ENCODE measurements at places on chromosomes 16 and 17. TPM values are rescaled to one million over a fixed set of nuclear protein-coding genes. Genes with fewer than 3 reads are reported as not detected.

DNA sequence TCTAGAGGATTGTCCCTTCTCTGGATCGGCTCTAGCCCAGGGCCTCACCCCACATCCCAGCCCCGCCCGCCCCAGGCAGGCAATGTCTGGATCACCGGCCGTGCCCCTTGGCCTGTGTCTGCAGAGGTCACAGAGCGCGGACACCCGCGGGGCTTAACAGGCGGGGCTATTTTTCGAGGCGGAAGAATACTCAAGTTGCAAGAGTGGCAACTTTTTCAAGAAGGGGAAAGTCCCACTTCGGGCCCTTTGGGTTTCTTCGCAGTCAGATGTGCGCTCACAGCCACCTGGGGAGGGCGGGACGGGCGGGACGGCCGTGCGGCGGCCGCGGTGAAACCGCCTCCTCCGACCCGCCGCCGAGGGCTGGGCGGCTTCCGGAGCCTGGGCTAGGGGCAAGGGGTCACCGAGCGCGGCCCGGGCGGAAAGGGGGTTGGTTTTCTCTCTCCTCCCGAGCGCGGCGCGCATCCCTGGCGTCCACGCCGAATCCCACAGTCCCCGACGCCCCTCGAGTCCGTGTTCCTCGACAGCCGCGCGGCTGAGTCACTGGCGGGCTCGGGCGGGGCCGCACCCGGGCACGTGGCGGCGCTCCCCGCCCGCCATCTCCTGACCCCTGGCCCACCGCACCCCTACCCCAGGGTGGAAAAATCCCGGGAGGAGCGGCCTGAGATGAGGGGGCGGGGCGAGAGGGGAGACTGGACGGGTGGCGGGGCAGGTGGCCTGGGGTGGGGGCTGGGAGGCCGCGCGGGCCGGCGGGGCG lies 1.2 kb upstream of the PFN1 start:
- peak; percentile 84 for DNase-seq

The TBC1D3H gene
- total RNA-seq: not detected

DNA sequence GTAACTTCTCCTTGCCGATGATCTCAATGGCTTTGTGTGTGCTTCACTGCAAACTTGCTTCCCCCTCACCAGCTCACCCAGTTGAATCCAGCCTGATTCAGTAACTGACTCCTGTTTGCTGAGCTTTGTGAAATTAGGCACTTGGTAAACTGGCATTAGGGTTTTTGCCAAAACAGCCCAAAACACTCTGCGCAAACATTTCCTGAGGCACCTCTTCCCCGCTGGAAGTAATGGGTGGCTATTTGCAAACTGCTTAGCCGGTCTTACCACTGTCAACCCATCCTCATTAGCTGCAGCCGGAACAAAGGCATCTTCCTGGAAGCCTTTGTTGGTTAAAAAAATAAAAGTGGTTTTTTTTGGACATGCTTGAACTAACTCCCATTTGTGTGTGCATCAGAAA lies 353.2 kb downstream of the MAF start:
- no peak for DNase-seq

DNA sequence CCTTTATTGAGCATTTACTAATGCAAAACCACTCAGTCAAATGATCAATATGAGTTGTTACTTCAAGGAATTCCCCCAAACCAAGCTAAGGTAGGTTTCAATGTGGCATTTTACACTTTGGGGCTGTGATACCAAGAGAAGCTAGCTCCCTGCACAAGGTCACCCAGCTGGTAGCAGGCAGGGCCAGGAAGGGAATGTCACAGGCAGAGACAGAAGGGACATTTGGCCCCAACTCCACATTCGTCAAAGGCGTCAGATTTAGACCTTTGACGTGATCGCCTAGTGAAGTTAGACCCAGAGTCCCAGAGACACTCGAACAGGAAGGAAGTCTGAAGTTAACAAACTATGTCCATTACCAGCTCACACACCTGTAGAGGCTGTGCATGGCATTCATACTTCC lies 5.5 kb upstream of the SMG1 start:
- no peak for DNase-seq

GRCh38 chr17:55448681-55449080 lies 27.0 kb upstream of the MMD start:
- DNase-seq: no peak

The SLFN14 gene
- total RNA-seq: 0.15 TPM

GRCh38 chr16:50634947-50635346 lies 46.2 kb downstream of the SNX20 start:
- DNase-seq: no peak

DNA sequence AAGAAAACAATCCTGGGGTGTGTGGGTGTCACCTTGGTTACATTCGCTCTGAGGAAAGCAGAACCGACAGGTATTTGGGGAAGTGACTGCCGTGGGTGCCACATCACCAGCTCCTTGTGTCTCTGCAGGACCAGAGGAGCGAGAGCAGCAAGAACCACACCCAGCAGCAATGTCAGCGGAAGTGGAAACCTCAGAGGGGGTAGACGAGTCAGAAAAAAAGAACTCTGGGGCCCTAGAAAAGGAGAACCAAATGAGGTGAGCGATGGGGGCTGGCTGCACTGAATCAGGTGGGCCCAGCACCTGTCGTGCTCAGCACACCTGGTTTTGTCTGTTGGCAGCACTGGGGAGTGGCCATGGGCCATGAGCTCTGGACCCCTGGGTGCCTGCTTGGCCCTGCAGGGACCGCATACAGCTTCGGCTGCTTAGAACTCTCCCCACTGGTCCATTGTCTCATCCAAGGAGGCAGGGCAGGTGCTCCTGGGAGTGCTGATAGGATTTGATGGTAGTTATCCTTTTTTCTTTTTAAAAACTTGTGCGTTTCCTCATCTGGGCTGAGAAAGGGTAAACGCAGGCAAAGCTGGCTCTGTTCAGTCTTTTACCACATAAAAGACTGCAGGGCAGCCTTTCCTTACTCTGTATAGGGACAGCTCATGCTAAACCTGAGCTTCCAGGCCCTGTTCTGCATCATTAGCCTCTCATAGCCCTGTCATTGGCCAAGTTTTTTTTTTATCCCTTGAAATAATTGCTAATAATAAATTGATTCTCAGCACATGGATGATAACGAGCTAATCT lies 29.4 kb downstream of the HMOX2 start:
- peak; percentile 59 for DNase-seq

DNA sequence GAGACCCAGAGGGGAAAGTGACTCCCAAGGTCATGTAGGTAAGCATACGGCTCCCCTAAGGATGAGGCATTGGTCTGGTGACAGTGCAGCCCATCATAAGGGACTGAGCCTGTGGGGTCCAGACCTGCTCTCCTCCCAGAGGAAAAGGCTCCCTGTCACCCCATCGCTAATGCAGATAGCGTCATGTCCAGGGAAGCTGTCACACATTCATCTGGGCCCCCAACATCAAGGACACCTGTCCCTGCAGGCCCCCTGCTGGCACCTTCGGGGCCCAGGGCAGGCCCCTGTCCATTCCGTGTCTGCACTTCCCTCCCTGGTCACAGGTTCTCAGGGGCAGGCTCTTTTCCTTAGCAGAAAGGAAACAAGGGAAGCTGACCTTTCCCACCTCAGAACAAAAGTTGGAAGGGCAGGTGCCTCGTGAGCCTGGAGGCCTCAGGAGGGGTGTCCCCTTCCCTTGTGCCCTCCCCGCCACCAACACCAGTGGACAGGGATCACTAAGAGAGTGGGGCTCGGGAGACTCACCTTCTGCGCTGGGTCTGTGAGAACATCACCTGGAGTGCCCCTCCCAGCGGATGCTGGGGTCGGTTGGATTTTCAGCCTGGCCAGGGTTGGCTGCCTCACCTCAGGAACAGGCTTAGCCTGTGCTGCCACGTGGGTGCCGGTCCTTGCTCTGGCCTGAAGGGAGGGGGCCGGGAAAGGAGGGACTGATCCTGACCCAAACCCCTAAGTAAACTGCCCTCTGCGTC lies 17.3 kb upstream of the LASP1NB start:
- DNase-seq: no peak

The ARSG gene
- total RNA-seq: 7.0 TPM

GRCh38 chr17:17681187-17681743 lies at the start of gene RAI1:
RAI1 (plus strand) TSS chr17:17681458; CDS start chr17:17792949, 111,491 bp downstream.
- DNase-seq: peak; percentile 76

The ABCC11 gene
- total RNA-seq: 0.22 TPM

The UNC45B gene
- total RNA-seq: not detected

DNA sequence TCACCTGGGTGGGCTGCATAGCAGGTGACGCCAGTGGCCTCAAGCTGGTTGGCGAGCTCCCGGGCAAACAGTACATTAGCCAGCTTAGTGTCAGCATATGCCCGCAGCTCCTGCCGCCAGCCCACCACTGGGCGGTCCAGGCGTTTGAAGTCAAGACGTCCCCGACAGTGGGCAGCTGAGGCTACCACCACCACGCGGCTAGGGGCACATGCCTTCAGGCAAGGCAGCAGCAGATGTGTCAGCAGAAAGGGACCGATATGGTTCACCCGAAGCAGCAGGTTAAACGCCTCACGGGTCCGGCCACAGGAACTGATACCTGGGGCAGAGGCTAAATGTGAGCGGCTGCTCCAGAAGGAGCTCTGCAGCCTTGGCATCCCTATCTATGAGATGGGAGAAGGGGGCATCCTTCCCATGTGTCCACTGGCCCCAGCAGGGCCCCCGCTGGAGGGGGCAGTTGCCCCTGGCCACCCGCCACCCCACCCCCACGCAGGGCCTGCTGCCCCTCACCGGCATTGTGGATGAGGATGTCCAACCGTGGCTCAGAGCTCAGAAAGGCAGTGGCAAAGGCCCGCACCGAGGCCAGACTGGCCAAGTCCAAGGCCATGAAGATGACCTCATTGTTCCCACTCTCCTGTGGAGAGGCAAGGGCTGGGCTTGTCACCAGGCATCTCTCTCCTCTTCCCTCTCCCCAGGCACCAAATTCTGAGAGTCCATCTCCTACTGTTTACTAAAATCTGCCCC lies 1.7 kb downstream of the DHRS13 start:
- no peak for DNase-seq

DNA sequence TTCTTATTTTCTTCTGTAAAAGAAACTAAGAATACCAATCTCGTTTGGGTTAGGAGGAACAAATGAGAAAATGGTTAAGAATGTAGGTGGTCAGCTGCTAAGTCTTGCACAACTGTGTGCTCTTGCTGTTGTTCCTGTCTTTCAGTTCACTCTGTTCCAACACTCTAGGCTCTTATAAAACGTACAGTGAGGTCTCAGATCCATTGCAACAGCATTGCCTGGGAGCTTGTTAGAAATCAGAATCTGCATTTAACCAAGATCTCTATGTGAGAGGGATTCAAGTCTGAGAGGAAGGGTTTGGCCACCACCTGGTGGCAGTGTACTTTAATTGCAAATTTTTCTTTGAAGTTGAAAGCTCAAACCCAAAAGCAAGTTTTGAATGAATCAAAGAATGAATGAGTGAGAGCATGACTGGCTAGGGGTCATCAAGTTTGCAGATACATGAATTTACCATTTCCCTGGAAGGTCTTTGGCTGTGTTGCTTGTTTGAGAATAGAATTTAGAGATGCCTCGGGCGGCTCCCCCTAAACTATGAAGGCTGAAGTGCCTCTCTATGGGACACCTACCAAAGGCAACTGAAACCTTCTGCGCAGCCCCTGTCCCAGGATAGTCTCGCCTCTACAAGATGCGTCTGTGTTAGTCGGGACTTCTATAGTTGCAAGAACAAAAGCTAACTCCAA lies 2.5 kb downstream of the ALOX15B start:
- DNase-seq: no peak

DNA sequence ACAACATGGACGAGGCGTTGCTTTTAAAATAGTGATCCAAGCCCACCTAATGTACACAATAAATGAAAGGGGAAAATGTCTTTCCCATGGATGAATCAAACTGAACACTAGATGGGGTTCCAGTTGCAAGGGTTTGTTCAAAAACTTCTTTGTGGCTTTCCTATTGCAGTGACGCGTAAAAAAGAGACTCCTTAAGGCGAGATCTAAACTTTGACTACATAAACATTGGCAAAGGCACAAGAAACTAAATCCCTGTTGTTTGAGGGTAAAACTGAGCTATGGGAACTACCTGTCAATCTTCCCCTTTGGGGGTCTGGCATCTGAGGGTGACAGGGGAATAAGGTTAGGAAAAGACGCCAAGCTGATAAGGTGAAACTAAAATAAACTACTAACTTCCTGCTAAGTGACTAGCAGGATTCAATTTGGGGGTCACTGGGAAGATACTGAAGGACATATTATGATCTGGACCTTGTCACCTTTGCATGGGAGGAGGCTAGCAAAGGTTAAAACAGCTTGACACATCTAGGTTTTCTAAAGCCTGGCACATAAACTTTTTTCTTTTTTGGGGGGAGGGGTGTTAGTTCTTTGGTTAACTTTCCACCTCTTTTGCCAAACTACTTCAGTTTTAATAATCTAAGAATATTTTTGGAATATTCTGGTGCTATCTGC lies 4.7 kb downstream of the SALL1 start:
- no peak for DNase-seq

- DNase-seq: no peak
Observed at GRCh38 chr16:8127070-8127469, 463.2 kb downstream of the TMEM114 start.

The C17orf50 gene
- not detected for total RNA-seq

- no peak for DNase-seq
Observed at GRCh38 chr16:19486750-19487325, 35.1 kb downstream of the GDE1 start.

DNA sequence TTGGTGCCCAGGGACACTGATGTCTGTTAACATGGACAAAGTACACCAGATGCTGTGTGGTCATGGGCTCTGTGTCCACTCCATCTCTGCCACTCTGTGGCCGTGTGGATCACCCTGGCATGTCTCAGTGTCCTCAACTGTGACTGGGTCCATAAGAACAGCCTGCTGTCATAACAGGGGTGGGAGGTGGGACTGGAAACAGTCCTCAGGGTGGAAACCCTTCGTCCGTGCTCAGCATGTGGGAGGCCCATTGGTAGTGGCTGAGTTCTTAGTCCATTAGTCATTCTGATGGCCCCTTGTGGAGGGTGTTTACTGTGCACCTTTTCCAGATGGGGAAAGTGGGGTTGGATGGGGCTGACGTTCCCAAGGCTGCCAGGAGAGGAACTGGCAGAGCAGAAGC lies 12.8 kb downstream of the FLYWCH2 start:
- no peak for DNase-seq

DNA sequence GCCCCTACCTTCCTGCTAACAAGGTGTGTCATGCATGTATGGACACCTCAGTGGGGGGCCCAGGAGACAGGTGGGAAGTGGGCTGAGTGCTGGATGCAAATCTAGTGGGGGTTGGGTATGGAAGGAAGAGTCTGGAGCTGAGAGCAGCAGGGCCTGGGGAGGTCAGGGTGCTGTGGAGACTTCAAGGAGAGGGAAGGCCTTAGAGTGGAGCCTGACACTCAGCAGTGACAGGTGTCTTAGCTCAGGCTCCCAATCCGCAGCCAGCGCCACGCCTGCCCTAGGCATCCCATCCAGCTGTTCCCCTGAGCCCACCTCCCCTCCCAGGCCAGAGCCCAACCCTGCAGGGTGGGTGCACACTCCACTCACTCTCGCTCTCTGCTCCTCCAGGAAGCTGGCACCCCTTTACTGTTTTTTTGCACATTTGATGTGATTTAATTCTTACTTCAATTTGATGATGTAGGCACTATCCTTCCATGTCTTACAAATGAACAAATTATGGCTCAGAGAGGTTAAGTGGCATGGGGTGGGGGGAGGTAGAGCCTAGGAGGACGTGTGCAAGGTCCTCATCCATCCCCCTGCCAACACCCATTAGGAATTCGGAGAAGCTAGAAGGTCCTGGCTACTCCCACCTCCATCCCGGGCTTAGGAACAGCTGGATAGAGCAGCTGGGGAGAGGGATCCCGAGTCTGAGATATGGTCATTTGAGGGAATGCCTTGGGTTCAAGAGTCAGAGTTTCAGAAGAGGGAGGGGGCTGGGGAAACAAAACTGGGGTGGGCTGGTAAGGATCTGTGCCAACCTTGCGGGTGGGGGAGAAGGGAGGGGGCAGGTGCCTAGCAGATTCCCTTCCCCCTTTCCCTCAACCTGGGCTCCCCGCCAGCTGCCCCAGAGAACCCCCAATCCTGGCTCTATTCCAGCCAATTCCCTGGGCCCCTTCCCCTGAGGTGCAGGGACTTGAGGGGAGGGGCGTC lies 2.1 kb downstream of the FAM171A2 start:
- no peak for DNase-seq
